ENCODE measurements at places on chromosomes 6 and 20. TPM values are rescaled to one million over a fixed set of nuclear protein-coding genes. Genes with fewer than 3 reads are reported as not detected.

DNA sequence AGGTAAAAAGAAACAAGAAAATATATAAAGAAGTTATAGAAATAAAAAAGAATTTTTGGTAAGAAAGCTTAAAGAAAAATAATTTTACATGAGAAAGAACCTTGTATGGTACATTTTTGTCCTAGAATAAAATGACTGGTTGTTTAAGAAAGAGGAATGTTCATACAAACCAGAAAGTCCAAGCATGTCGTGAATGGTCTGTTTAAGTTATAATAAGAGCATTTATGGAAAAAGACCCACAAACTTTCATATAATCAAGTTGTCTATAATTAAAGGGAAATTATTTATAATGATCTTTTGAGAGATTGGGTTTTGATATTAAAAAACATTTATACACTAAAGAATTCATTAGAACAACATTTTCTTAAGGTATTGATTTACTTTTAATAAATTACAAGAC is 27.8 kb upstream of the FAM110A start:
- DNase-seq, result no peak

The SDCBP2 gene
- total RNA-seq, result 9.1 TPM

GRCh38 chr20:13305284-13305683 is 84.2 kb downstream of the ISM1 start:
- no peak for DNase-seq

The TMEM200A gene
- total RNA-seq, result 15.2 TPM

GRCh38 chr20:9575836-9576235 is 61.4 kb downstream of the LAMP5 start:
- no peak for DNase-seq

DNA sequence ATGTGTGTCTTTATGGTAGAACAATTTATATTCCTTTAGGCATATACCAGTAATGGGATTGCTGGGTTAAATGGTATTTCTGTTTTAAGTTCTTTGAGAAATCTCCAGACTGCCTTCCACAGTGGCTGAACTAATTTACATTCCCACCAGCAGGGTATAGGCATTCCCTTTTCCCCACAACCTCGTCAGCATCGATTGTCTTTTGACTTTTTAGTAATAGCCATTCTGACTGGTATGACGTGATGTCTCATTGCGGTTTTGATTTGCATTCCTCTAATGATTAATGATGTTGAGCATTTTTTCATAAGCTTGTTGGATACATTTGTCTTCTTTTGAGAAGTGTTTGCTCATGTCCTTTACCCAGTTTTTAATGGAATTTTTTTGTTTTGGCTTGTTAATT is 5.3 kb upstream of the TASP1 start:
- DNase-seq, result peak; percentile 87

GRCh38 chr6:56951049-56951831 is 3.7 kb upstream of the BEND6 start:
- DNase-seq, result no peak

The CARMIL1 gene
- 58.2 TPM for total RNA-seq

All from mammary epithelial cell (primary cell).